ENCODE measurements at places on chromosomes 3 and 15.

GRCh38 chr3:46883054-46883829, 5.7 kb downstream of the PTH1R start:
- no peak for DNase-seq

- DNase-seq, result no peak
Measured at GRCh38 chr3:117874904-117875874, 1159.5 kb downstream of the IGSF11 start.

- no peak for DNase-seq
Measured at GRCh38 chr3:133278260-133279043, 121.4 kb upstream of the BFSP2 start.

- no peak for DNase-seq
Measured at GRCh38 chr3:32816439-32817256, 1.1 kb upstream of the TRIM71 start.

DNA sequence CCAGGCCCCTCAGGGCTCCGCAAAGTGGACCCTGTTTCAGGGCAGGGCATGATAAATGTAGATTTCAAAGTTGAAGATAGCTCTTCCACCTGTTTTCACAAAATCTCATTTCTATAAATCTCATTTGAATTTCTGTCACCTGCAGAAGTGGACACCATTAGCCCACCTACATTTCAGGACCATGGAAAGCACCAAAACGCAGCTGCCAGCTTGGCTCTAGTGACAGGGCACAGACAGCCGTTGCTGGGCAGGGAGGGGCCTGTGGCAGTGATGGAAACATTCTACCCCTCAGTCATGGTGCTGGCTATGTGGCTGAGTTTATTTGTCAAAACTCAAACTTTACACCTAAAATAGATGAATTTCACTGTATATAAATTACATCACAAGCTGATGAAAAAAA, 40.4 kb downstream of the PRR23E start:
- no peak for DNase-seq

DNA sequence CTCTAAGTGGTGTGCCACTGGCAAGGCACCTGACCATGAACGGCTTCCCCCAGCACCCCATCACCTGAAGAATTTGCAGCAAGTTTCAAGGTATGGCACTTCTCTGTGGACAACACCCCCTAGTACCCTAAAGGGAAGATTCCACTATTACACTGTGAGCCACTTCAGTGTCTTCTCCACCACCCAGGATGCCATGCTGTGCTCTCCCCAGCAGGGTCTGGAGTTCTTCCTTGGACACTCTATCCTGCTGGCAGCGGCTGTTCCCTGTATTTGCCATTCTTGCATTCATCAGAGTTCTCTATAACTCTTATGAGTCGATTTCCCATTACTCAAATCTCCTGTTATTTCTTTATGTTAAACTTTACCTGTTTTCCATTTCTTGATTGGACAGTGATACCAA, 33.9 kb upstream of the RNU6-1 start:
- no peak for DNase-seq

GRCh38 chr3:183958226-183958625, 59.5 kb downstream of the ABCC5 start:
- no peak for DNase-seq

DNA sequence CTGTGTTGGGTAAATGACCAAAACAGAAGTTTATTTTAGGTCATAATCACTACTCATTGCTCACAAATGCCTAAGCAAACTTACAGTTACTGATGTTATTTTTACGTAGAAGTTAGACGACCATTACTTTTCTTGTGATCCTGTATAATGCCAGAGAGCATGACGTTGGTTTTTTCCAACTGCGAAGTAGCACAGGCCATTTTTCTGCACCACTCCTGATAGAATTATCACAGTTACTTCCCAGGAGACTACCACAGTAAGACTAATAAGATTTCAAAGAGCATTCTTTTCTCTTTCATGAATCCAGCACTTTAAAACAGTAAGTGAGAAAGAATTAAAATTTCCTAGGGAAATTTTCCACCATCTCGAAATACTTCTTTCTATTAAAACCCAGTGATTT, 19.8 kb downstream of the CD200 start:
- no peak for DNase-seq

DNA sequence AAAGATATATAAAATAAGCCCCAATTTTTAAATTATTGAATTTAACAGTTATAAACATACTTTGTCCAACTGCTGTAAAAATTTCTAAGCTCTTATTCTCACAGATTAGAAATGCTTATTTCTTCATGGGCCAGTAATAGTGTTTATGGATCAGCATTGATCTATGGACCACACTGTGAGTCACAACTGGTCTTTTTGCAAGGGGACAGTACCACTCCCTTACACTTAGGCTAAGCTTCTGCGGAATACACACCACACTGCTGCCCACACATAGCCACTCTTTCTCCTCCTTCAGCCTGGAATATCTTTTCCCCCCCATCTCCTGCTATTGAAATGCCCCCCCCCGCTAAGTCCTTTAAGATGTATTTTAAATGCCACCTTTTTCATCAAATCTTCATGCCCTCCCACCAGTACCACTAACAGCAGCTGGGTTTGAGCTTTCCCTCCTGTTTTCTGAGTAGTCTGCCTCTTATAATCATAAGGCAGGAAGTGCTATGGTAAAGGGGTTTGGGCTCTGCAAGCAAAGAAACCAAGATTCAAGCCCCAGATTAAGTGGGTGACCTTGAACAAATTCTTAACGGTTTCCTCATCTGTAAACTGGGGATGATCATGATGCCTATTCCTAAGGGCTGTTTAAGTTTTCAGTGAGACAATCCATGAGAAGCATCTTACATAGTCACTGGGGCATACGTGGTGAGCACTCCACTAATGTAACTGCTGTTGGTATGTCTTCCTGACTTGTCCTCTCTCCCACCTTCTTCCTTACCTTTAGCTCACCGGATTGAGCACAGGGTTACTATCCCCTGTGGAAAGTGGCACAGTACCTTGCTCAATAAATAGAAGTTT, 69.2 kb downstream of the DCUN1D1 start:
- DNase-seq, result no peak

DNA sequence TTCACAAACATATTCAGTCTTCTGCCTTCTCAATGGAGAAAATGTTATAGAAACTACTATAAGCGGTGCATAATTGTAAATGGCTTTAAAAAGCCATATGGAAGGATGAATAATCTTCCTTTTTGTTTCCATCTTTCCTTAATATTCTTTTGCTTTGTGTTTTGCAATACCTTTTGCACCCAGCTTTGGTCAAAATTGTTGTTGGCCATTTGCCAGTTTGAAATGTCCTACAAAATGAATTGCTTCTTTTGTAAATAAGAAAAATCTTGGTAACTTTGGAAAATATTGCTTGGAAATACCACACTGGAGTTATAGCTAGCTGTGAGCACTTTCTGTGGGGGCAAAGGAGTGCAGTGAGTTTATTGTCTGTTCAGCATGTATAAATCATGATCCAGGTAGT, 93.5 kb upstream of the NR2F2 start:
- no peak for DNase-seq

GRCh38 chr3:184395320-184395660, 15.4 kb downstream of the CHRD start:
- no peak for DNase-seq

- no peak for DNase-seq
Measured at GRCh38 chr3:67654844-67655177, 399 bp upstream of the SUCLG2 start.

DNA sequence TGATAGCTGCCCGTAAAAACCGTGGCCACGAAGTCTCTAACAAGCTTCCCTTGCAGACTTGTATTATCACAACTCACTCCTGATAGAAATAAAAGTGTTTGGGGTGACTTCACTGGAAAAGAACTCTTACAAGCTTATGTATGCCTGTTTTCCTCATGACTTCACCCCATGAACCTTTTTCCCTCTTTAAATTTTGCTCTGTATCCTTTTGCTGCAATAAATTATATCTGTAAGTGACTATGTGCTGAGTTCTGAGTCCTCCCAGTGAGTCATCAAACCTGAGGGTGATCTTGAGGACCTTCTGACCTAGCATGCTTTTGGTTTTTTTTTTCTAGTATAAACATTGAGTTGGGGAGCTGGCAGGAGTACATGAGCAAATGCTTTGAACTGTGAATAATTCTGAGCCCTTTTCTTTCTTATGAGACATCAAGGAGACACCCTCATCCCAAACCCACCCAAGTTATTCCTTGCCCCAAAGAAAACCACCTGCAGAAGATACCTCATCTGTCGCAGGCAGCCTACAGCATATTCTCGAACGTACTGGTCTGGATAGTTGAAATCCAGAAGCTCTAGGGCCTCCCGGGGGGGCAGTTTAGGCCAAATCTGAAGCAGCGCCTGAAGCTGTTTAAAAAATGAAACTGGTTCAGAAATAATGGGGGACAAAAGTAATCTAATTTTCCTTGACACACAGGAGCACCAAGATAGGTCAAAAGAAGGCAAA, 85.9 kb downstream of the FAIM start:
- DNase-seq, result no peak

DNA sequence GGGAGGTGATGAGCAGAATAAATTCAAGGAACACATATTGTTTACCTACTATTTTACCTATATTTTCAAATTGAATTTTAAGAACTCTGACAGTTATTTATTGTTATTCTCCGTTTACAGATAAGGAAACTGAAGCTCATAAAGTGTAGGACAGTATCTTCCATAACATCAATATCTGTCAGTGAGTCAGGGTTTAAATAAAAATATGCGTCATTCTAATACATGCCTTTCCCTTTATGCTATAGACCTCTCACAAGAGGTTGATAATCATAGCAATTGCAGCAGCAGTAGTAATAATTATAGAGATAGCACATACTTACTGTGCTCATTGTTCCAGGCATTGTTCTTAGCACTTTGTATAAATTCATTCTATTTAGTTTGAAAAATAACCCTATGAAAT, 101.1 kb downstream of the EPHA6 start:
- no peak for DNase-seq

DNA sequence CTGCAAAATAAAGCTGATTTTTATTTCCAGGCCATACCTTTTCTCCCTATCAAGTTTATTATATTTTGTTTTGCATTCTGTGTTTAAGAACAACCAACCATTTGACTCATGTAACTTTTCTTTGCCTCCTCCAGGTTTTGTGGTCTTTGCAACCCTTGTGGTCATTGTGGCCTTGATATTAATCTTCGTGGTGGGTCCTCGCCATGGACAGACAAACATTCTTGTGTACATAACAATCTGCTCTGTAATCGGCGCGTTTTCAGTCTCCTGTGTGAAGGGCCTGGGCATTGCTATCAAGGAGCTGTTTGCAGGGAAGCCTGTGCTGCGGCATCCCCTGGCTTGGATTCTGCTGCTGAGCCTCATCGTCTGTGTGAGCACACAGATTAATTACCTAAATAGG, 27.6 kb downstream of the NIPA2 start:
- DNase-seq, result no peak

DNA sequence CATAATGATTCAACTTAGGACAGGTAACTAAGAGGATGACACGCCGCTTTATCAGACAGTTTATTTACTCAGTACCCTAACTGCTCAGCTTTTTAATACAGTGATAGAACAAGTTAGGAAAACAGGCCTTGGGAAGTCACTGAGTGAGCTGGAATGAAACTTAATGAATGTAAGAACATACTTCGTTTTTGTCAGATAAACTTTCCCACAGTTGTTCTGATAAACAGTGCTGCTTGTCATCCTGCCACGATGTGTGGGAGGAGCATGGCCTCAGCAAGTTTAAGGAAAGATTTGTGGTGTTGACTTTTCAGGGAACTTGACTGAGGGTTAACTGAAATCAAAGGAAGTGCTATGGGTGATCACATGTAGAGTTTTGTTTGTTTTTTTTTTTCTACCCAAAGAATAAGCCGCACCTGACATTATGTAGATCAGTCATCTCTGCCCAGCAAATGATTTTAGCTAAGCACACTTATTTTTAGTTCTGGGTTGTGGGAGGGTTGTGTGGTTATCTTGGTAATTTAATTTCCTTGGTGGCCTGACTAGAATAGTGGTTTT, 5.6 kb upstream of the P2RY14 start:
- DNase-seq, result no peak

DNA sequence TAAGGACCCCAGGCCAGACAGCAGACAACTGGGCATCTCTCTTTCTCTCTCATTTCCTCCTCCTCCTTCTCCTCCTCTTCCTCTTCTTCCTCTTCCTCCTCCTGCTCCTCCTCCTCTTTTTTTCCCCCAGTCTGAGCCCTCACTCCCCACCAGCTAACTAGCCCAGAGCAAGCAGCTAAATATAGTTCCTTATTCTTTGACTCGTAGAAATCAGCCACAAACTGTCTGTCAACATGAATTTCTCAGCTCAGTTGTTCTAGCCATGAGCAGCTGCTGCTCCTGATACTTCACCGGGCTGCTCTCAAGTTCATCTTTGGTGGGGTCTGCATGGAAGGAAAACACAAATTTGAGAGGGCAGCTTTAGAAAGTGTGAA, 19.2 kb upstream of the LOXL1 start:
- DNase-seq, result no peak

DNA sequence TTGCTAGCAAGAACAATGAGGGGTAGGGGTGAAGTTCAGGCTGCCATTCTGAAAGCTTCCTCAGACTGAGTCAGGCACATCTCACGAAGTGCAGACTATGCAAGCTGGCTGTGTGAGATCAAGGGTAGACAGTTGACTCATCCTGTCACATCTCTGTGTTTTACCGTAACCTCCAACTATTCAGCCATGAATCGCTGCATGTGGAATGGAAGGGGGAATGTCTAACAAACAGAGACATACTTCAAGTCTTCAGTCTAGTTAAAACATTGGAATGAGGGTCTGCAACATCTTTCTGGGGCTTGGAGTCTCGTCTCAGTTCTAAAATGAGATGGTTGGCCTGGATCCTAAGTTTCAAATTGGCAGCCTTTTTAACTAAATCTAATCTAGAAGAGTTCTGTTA, 25.9 kb downstream of the AGTR1 start:
- DNase-seq, result no peak

DNA sequence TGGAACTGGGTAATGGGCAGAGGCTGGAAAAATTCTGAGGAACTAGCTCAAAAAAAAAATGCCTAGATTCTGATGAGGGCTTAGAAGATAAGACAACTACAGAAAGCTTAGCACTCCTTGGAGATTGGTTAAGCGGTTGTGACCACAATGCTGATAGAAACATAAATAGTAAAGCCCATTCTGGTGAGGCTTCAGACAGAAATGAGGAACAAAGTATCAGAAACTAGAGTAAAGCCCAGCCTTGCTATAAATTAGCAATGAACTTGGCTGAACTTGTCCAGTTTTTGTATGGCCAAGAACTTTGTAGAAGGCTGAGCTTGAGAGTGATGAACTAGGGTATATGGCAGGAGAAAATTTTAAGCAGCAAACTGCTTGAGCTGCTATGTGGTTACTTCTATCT, 25.4 kb downstream of the GOLGB1 start:
- no peak for DNase-seq

DNA sequence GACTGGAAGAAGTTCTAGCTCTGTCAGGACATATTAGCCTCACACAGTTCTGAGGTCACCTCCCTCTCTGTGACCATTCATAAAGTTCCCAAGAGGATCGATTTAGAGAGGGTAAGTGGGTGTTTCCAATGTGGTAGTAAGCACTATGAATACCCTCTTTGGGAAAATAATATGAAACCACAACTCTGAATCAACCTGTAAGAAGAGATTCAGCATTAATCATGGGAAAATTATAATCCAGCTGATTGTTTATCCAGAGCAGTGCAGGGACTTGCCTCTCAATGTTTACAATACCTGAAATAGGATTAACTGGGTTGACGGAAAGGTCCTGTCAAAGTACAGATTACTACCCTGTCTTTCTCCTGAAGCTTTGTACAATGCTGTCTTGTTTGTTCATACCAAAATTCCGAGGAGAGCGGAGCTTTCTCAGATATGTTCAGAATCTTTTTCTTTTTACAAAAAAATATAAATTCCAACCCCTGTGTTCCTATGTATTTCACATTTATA, 302.9 kb upstream of the DPPA4 start:
- no peak for DNase-seq
